ENCODE measurements at places on chromosomes 12 and 14.

GRCh38 chr12:82709794-82710355 lies 23.2 kb downstream of the TMTC2 start:
- DNase-seq, result no peak

- no peak for DNase-seq
These were observed 22.9 kb upstream of the CTDSP2 start for GRCh38 chr12:57869298-57869926.

DNA sequence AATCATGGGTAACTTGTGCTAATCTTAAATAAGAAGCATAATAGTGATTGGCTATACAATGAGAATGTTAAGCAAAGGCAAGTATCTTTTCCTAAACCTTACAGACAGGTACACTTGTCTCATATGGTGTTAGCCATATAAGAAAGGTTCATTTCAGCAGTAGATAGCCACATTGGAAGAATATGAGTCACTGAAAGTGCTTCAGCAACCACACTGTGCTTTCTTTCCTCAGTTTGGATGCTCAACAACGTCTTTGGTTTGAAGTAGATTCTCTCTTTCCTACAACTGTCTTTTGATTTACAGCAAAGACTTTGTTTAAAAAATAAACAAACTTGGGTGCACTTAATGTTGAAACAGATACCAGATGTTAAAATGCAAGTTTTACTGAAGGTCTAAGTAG lies 8.9 kb downstream of the DDHD1 start:
- DNase-seq, result no peak

GRCh38 chr12:21849878-21850277 lies 75.4 kb upstream of the KCNJ8 start:
- DNase-seq, result no peak

- no peak for DNase-seq
These were observed 12.6 kb downstream of the RXYLT1 start for GRCh38 chr12:63792338-63792737.

- DNase-seq, result no peak
These were observed 996 bp downstream of the REC8 start for GRCh38 chr14:24172871-24173281.

- no peak for DNase-seq
These were observed 117.3 kb upstream of the OVCH1 start for GRCh38 chr12:29614694-29615325.
